ENCODE measurements at places on chromosomes 2 and 18.
A peak's percentile ranks its signal among the peaks of the same experiment; 100 is the strongest.

DNA sequence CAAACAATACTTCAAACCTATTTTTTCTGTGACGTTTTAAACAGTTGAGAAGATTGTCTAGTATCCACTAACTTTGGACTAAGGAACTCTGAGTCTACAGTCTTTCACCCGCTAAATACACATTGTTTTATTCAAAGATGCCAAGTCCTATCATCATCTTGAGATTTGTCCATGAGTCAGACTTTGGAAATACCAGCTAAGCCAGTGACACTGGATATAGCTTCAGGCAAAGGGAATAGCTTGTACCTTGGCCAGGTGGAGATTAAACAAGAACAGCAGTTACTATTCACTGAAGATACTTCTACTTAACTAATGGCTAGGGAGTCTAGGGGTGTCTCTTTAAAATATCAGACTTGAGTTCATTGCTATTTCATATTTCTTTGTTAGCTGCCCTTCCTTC lies 137.5 kb downstream of the COMMD1 start:
- no peak for DNase-seq

DNA sequence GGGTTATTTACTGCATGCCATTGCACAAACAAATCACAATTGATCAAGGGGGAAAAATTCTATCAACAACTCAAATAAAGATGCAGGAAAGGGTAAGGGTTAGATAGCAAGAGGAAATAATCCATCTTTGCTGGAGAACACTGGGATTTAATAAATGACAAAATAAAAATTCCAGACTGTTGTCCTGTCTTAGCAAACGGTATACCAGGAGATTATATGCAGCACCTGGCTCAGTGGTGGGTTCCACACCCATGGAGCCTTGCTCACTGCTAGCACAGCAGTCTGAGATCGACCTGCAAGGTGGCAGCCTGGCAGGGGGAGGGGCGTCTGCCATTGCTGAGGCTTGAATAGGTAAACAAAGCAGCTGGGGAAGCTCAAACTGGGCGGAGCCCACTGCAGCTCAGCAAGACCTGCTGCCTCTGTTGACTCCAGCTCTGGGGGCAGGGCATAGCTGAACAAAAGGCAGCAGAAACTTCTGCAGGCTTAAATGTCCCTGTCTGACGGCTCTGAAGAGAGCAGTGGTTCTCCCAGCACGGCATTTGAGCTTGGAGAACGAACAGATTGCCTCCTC lies 296.5 kb upstream of the THSD7B start:
- DNase-seq, result no peak

DNA sequence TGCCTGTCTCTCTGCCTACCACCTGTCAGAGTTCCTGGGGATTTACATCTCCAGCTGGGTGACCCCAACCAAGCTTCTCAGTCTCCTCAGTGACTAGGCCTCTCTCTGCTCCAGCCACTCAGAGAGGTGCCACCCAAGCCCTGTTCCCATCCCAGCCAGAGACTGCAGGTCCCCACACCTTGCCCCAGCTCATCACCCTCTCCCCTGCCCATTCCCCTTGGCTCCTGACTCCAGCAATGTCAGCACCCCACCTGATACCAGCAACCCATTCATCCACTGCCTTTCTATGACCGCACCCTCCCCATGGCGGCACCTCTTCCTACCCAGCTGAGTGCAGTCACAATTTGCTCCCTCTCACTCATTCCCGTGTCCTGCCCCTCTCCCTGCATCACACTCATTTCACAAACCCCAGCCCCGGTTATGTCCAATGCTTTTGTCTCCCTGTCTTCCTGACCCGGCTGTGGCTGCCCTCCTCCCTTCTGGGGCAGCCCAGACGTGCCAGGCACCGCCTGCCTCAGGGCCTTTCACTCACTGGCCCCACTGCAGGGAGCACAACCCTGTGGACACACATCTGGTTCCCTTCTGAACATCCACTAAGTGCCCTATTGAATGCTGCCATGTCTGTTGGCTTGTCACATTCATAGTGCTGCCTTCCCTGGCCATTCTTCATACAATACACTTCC lies 494.8 kb upstream of the HS6ST1 start:
- DNase-seq, result no peak

GRCh38 chr2:40144022-40144421 lies 307.9 kb downstream of the SLC8A1 start:
- no peak for DNase-seq

DNA sequence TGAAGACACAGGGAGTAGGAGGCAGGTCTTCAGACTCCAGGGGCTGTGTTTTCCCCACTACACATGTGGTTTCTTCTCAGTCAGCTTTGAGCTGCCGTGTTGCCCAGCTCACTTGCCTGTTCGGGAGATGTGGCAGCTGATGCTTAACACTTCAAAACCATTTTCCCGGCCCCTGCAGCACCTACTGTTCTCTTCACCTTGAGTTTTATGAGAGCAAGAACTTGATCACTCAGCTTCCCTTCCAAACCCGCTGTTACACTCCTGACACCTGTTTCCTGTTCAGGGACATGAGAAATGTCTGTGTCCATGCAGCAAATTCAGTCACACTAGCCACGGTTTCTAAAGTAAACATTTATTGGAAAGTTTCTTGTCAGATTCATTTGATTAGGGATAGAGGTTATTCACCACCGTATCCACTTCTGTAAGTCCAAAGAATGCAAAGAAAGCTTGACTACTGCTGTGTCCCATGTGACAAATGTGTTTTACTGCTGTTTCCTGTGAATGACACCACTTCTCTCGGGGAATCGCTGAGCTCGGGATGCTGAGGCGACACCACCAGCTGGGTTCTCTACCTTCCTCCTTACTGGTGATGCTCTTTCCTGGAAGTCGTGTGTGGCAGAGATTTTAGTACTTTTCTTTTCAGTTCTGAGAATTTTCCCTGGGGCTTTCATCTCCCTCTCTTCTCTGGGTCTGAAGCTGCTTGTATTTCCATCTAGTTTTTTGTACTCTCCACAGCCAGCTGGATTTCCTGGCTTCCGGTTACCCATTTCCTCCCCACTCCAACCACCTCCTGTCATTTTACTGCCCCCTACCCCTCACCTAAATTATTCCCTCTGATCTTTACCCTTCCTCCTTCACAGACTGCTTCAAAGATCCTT lies 91.7 kb downstream of the KLF7 start:
- peak; percentile 64 for DNase-seq

DNA sequence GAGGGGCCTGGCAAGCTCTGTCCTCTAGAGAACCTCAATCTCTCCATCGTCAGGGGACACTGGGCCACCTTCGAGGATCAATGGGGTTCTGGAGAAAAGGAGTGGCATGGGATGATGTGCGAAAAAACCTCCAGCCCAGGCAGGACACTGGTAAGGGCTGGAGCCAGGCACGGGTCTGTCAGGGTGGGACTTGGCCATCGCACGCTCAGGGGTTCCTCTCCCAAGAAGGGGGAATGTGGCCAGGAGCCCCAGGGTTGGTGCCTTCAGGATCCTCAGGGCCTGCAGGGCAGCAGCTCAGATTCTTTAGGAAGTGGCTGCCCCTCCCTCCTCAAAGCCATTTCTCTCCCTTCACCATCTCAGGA lies 46.8 kb upstream of the PLB1 start:
- no peak for DNase-seq

DNA sequence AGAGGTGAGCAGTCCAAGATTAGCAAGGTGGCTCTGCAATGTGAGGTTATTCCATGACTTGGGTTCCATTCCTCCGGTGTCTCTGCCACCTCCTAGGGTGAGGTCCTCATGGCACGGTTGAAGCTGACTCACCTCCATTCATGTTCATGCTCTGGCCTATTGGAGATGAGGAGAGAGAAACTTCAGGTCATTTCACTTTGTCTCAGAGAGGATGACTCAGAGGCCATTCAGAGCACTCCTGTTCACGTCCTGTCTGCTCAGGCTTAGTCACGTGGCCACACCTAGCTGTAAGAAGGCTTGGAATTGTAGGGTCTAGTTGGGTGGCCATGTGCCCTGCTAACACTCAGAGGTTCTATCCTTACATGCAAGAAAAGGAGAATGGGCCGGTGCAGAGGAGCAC lies 67.5 kb upstream of the MBOAT2 start:
- DNase-seq, result no peak

DNA sequence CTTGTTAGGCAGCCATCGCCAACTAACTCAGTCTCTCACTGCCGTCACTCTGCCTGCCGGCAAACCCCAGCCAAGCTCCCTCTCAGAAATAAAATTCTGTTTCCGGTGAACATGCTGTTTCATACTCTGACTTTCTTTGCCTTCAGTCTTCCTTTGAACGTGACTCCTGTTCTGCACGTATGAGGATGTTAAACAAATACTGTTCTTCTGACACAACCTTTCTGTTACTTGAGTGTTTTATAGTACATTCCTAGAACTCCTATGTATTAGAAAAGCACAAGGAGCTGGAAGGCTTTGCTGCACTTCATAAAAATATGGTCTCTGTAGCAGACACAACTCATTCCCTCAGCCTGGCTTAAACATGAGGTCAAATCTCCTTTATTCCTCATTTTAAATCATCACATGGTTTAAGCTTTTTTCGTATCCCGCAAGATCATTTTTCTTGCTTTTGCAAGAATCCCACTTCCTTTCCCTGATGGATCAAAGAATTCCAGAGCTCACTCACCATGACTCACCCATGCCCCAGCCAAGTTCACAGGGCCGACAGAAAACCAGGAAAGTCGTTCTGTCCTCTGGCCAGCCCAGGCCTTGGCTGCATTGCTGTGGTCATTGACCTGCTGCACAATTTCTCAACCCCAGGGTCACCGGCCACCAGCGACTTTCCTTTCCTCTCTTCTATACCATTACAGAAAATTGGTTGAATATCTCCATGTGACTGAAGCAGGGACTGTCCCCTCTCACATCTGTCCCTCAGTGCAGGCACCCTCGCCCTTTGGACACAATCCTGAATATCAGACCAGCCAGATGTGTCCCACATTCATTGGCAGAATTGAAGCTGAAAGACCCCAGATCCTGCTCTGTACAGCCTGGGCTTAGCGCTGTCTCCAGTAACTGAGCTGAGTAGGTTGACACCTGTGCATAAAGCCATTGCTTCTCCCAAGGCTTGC lies 183.1 kb upstream of the ARL4C start:
- DNase-seq, result no peak

DNA sequence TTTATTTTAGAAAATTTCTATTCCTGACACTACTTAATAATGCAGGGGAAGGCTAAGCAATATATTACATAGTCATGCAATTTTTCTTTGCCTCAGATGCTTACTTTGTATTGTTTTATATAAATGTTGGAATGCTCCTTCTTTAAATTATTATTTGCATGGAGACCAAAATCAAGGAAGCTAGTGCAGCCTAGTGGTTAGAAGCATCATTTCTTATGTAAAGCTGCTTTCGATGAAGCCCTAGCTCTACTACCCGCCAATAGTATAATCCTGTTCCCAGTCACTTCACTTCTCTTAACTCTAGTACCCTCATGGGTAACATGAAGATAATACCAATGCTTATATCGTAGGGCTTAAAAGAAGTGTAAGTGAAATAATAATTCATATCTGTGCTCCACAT lies 198.9 kb downstream of the LRATD1 start:
- no peak for DNase-seq

DNA sequence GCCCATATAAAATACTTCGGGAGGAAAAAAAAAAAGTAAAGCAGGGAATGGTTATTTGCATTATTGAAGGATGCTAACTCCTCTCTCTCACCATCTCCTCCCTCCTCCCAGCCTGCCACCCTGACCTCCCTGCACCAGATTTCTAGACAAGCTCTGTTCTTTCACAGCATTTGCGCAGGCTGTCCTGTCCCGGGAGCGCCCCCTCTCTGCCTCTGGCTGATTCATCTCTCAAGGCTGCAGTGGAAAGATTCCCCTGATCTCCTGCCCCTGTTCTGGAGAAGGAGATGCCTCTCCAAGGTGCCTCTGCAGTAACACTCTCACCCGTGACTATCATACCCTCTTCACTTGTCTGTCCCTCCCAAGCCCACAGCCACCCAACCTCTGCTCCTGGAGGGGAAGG lies 38.5 kb downstream of the COL4A4 start:
- DNase-seq, result no peak

- no peak for DNase-seq
These were observed 17.8 kb upstream of the SMAD7 start for GRCh38 chr18:48968412-48969215.

DNA sequence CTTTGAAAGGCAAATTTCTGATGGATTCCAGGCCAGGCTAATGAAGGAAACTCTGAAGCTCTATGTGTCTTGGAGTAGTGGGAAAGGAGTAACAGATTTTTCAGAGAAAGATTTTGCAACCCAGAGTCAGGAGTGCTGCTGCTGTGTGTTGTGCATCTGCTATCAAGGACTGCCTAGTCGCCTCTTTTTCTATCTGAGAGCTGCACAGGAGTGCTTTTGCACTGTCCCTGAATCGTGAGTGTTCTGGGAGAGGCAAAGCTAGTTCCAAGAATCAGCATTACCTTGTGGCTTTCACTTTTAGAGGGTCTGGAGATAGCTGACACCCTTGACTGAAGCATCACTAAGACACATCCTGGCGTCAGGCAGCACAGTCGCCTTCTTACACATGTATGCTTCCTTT lies 336.4 kb downstream of the PARD3B start:
- peak; percentile 56 for DNase-seq

Measured in CD4-positive, alpha-beta T cell treated with Interleukin-2 at 100 ng/mL for 4 hours (primary cell).